ENCODE measurements at places on chromosomes 3 and 15.

DNA sequence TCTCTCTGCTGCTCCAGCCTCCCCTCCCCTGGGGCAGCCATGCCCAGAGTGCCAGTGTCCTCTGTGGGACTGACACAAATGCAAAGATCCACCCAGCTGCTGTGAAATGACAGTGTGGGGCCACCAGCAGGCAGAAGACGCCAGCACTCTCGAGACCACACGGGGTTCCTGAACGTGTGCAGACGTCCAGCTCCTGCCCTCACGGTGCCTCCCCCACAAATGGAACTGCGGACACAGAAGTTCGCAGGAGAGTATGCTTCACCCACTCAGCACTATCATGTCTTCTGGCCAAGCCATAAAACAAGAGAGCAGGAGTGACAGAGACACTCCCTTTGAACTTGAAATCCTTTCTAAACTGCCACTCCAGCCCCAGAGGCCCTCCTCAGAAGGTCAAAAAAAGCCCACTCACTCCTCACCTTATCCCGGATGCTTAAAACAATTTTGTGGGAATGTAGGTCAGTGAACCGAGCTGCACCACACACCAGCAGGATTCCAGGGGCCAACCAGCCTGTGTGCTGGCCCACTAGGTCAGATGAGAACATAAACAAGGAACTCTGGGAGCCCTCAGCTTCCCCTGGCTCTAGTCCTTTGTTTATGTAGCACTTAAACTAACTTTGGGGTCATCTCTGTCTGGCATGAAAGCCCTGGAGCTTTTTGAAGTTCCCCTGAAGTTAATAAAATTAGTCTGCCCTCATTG is 112.6 kb downstream of the DNAJB8 start:
- no peak for DNase-seq

GRCh38 chr15:69462030-69462492 is 9.4 kb downstream of the RPLP1 start:
- no peak for DNase-seq

DNA sequence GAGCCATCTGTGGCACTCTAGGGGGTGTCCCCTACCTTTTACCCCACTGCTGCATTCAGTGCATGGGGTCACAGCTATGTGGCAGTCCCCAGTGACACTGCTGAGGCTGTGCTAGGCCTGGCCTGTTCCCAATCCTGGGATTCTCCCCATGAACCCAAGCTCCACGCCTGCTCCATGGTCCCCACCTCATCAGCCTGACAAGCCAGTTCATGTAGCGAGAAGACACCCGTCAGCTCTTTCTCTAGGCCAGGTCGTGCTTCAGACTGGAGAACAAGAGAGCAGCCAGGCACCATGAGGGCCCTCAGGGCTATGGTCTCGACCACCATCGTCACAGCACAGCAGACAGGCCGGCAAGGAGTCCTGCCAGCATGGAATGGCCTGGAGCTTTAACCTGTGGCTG is 72.8 kb upstream of the PRR20G start:
- DNase-seq = no peak

- DNase-seq = no peak
Observed at GRCh38 chr15:74622758-74623157, 7.1 kb downstream of the CLK3 start.

DNA sequence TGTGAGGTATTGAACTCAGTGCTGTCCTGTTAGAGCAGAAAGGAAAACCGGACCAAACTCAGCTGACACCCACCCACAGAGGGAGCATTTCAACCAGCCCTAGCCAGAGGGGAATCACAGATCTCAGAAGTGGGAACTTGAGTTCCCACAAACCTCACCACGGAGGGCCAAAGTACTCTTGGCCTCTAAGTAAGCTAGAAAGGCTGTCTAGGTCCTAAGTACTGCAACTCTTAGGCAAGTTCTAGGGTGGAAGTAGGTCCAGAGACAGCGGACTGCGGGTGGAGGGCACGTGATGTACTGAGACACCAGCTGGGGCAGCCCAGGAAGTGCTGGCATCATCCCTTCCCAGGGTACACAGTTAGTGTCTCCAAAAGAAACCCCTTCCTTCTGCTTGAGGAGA is 34.1 kb downstream of the EOMES start:
- no peak for DNase-seq

GRCh38 chr3:138440121-138440521 is 5.7 kb downstream of the ESYT3 start:
- DNase-seq = peak; percentile 47

GRCh38 chr3:46705022-46705530 is 3.9 kb downstream of the TMIE start:
- peak; percentile 71 for DNase-seq

DNA sequence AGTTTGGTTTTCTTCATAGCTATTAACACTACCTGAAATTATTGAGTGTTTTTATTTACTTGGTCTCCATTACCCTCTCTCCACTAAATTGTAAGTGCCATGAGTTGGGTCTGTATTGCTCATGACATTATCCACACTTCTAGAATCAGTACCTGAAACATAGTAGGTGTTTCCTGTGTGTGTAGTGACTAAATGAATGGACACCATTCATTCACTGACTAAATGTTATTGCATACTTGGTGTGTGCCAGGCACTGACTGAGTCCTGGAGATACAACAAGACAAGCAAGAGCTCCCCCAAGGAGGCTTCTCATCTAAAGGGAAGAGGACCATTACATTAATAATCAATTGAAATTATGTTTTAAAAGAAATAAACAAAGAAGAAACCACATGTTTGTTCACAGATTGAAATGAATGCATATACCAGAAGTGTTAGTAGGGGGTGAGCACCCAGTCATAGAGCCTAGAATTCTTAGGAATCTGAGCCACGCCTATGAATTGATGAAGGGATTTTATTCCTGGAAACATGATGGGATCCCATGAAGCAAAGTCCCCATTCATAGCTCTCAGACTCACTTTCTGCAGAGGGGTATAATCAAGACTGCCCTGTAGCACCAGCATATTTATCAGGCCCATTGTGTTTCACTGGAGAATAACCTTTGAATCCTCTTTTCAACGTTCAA is 31.7 kb upstream of the ATOSA start:
- no peak for DNase-seq

DNA sequence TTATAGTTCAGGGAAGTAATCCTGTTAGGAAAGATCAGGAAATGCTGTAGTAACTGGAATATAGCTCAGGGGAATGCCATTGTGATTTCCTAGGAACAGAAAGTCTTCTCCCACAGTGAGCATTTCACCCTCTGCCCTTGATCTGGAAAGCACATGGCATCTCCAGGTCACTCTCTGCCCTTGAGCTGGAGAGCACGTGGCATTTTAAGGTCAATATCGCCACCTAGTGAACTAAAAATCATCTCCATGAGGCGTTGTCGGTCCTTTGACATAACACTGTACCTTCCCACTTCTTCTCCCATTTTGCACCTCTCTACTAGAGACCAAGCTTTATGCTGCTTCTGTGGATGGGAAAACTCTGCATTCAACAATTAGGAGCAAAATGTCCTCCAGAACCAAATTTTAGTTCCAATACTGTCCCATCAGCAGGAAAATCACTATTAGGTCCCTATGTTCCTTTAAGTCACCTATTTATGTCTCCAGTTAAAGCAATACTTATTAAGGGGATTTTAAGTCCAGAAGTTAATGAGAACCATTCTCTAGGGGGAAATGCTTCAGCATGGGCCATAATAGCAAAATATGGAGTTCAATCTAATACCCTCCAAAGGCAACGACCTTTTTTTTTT is 54.7 kb upstream of the GK5 start:
- DNase-seq = peak; percentile 73

GRCh38 chr3:10700821-10701220 is 115.2 kb upstream of the SLC6A11 start:
- no peak for DNase-seq

DNA sequence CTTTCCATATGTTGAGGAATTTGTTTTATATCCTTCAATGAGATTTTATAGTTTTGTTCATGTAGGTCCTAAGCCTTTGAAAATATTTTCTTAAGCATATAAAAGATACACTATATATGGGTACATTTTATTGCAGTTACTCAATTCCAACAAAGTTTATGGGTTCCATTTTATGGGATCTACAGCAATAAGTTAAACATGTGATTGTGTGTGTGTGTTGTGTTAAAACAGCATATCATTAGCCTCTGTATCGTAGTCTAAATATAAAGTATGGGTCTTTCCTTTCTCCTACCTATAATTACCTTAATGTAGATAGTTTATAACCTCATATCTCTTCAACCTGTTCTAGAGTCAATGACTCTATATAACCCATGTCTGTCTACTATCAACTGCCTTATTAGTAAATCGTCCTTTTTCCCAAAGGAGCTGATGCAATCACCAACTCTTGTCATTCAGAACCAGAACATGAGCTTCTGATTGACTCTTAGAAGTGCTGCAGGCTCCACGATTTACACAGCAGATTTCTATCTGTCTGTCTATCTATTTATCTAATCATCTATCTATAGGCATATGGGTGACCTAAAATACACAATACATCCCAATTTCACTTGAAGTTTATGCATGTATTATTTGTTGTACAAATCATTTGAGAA is 512.6 kb upstream of the CBLB start:
- DNase-seq = no peak

- DNase-seq = peak; percentile 65
Observed at GRCh38 chr15:70875001-70875782, 17.0 kb downstream of the THAP10 start.

DNA sequence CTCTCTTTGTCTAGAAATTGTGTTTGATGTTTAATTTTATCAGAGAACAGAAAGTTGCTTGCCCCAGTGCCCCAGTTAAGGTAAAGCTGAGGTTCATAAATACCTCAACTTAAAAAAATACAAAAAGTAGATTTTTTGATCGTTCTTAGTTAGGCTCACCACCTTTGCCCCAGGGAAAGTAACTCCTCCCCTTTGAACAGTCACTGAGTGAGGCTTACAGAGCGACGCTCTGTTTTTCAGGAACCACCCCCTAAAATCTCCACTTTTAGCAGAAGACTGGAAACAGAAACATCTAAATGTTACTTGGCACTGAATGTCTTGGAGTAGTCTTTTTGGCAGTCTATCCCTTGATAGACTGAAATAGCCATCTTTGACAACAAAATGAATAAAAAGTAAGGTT is 24.9 kb downstream of the BLM start:
- no peak for DNase-seq

- DNase-seq = no peak
Observed at GRCh38 chr3:171986176-171986575, 53.2 kb upstream of the FNDC3B start.

- DNase-seq = peak; percentile 60
Observed at GRCh38 chr3:25044762-25045710, 383.0 kb upstream of the RARB start.

Measured in fibroblast of skin of back (primary cell).